Lower lobe of right lung (tissue), 2 donors: ENCODE measurements at places on chromosomes 7 and 10. TPM values are rescaled to one million over a fixed set of nuclear protein-coding genes. Genes with fewer than 3 reads are reported as not detected.

DNA sequence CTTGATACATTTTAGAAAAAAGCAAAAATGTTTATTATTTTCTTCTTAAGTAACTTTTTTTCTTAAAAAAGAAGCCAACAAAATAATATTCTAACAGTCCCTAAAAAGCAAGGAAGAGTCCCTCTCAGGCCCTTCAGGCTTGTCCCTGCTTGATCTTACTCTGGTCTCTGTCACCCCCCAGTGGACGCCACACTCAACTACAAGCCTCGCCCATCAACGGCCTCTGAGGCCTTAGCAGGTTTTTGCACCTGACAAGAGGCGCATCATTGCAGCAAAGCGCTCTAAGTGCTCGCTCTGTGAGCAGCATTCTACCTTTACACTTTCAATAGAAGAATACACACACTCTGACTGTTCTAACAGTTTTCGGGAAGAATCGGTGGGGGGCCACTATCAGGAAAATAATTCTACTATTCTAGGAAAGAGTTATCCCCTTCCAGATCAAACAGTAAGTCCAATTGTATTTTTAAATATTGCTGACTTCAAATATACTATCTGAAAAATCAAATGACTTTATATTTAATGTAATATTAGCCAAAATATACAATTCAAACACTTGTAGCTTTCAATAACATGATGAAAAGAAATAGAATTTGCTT is 139.2 kb downstream of the USP6NL start:
- DNase-seq = peak; percentile 62

The GOLGA7B gene
- 1.0 TPM for total RNA-seq

The TRIM74 gene
- 1.1 TPM for total RNA-seq

DNA sequence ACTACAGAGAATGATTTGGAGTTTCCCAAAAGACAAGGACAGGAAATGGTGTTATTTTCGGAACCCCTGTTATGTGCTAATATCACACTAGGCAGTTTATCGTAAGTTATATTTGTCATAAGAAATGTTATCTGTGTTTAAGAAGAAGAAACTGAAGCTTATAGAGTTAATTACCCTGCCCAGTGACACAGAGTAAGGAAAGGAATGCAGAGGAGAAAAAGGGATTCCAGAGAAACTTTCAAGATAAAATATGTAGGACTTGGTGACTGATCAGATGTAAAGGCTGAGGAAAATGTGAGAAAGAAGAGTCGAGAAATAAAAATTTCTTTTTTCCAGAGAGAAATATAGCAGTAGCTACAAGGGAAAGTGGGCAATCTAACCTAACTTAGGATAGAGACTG is 63.5 kb upstream of the ZNF746 start:
- DNase-seq = no peak

DNA sequence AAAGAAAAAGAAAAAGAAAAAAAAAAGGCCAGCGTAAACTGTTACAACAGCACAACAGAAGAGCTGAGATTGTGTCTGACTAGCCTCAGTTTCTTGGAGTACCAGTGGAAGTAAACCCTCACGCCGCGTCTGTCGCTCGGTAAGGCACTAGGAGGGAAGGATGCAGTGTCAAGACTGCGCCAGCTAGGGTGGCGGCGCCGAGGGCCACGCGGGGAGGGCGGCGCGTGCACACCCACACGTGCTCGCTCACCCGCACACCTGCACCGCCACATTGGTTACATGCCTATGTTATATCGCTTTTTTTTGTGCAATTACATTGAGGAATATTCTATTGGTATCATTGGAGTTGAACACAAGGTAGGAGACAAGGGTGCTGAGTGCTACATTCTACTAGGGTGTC is 48.2 kb downstream of the CLEC2L start:
- DNase-seq = no peak

- DNase-seq = no peak
Measured at GRCh38 chr10:81009296-81009695, 471.6 kb downstream of the SH2D4B start.

GRCh38 chr7:42805601-42806000 is 106.3 kb downstream of the C7orf25 start:
- DNase-seq = no peak

The CC2D2B gene
- 1.6 TPM for total RNA-seq

- no peak for DNase-seq
Measured at GRCh38 chr10:61455656-61456055, 2.5 kb upstream of the TMEM26 start.

DNA sequence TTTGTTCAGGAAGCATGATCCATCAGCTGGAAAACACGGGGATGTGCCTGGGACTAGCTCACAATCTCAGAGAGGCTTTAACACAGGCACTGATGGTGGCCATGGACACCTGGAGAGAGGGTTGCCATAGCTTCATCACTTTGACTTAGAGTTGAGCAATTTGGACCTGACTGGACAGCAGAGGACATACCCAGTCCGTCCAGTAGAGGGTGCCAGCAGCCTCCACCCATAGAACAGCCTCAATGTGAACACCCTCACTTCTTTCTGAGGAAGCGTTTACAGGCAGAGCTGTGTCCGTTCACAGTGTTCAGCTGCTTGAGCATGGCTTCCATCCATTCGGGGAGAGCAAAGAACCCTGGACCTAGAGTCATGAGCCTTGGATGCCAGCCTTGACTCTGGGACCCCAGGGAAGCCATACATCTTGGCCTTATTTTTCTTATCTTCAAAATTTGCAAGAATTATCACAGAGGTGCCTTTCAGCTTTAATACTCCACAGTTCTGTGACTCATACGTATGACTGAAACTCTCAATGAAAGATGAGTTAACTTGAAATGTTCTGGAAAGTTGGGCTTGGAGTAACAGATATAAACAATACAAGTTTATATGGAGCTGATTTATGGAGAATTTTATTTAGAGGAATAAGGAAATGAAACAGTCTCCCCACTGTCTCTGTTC is 302.9 kb upstream of the PODXL start:
- peak; percentile 62 for DNase-seq

- no peak for DNase-seq
Measured at GRCh38 chr7:92584953-92585352, 5.2 kb downstream of the FAM133B start.

DNA sequence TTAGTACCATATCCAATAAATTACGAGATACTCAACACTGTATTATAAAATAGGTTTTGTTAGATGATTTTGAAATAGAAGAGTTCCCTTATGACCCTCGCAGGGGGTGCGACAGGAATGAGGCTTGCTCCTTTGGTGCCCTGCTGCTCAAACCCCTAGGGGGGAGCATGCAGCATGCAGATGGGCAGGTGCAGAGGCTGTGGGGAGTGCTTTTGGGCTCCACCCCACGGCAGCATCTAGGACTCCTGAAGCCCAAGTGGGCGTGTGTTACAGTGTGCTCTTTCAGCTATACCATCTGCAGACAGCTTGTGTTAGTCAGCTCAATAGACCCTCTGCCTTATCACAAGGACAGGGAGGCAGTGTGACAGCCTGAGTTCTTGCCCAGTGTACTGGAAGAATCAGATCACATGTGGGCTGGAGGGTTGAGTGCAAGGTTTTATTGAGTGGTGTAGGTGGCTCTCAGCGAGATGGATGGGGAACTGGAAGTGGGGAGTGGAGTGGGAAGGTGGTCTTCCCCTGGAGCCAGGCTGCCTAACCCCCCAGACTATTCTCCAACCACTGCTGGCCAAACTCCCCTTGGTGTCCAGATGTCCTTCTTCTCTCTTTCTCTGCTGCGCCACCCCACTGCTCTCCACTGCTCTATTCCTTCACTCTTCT is 3.1 kb upstream of the MRC1 start:
- DNase-seq = no peak

GRCh38 chr10:132628966-132629900 is 91.6 kb downstream of the INPP5A start:
- no peak for DNase-seq

- DNase-seq = no peak
Measured at GRCh38 chr7:130985361-130985760, 251.4 kb upstream of the KLF14 start.

DNA sequence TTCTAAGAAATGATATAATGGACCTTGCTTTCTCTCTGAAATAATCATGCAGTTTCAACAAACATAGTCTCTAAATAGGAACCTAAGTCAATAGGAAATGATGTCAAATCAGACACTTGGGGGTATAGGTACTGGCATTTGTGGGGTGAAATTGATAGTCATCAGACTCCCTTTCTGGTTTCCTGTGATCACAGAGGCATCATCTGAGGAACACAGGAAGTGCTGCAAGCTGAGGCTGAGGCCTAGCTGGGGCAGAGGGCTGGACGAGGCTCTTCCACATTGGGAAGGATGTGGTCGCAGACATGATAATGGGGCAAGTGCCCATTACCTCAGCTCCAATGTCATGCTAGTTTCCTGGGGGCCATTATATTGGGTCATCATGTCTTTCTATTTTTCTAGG is 33.5 kb upstream of the TARP start:
- no peak for DNase-seq

- no peak for DNase-seq
Measured at GRCh38 chr10:19041171-19041570, 7.4 kb upstream of the MALRD1 start.

GRCh38 chr7:138898255-138898654 is 82.9 kb downstream of the KIAA1549 start:
- no peak for DNase-seq

GRCh38 chr7:2523941-2524807 is 4.6 kb downstream of the LFNG start:
- DNase-seq = peak; percentile 90

The ZNF862 gene
- total RNA-seq = 20.7 TPM

The INSYN2A gene
- total RNA-seq = not detected

GRCh38 chr7:84688671-84689070 is 494.1 kb upstream of the SEMA3A start:
- no peak for DNase-seq
